ENCODE measurements at places on chromosomes 12 and 14.
A peak's percentile ranks its signal among the peaks of the same experiment; 100 is the strongest.

- no peak for DNase-seq
These were observed 577 bp downstream of the DTX3 start for GRCh38 chr12:57604992-57605810.

GRCh38 chr14:51979088-51979709 lies 10.1 kb upstream of the RTRAF start:
- peak; percentile 86 for DNase-seq

DNA sequence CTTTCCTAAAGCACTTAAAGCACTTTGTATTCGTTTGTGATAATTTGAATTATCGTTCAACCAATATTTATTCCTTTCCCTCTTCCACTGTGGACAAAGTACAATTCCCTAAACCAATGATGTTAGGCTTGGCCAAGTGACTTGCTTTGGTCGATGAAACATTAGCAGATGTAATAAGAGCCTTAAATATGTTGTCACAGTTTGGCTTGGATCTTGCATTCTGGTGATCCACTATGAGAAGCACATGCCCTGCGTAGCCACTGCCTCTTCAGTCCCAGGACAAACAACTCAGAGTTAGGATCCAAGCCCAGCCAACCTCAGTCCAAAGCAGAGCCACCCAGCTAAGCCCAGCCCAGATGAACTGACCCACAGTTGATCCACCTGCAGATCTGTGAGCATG lies 8.4 kb upstream of the C12orf75 start:
- DNase-seq: no peak

GRCh38 chr12:124715121-124715990 lies 147.9 kb upstream of the NCOR2 start:
- no peak for DNase-seq

DNA sequence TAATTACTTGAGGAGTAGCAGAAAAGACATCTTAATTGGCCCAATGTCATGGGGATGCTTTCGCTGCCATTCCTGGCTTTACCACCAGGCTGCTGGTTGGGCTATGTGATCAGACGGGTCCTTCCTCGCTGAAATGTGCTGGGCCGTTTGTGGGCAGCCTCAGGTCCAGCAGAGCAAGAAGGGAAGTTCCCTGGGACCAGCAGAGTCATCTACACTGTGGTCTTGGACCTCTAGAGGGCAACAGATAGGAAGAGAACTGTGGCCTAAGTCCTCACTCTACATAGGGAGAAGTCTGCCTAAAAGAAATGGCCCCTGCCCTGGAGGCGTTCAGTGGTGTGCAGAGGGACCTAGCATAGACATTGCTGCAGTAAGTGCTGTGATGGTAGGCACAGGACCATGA lies 10.9 kb downstream of the EVL start:
- peak; percentile 35 for DNase-seq

- DNase-seq: no peak
These were observed 33.2 kb upstream of the FAM222A start for GRCh38 chr12:109680264-109681005.

GRCh38 chr12:105748806-105749600 lies 389.8 kb downstream of the NUAK1 start:
- no peak for DNase-seq

- DNase-seq: no peak
These were observed 361.1 kb upstream of the CLEC14A start for GRCh38 chr14:38616959-38617358.

GRCh38 chr12:121005346-121005815 lies 10.9 kb downstream of the C12orf43 start:
- peak; percentile 31 for DNase-seq

GRCh38 chr12:7557227-7557626 lies 53.6 kb upstream of the CD163 start:
- DNase-seq: no peak

- DNase-seq: no peak
These were observed 11.1 kb upstream of the SMAGP start for GRCh38 chr12:51281202-51281924.

GRCh38 chr12:113879658-113880057 lies 86.5 kb downstream of the RBM19 start:
- no peak for DNase-seq

All from activated CD4-positive, alpha-beta T cell treated with anti-CD3 and anti-CD28 coated beads, Interleukin-2, amount 50 U/mL, for 4 hours (primary cell).